ENCODE measurements at places on chromosomes 2 and 18.
A peak's percentile ranks its signal among the peaks of the same experiment; 100 is the strongest.

DNA sequence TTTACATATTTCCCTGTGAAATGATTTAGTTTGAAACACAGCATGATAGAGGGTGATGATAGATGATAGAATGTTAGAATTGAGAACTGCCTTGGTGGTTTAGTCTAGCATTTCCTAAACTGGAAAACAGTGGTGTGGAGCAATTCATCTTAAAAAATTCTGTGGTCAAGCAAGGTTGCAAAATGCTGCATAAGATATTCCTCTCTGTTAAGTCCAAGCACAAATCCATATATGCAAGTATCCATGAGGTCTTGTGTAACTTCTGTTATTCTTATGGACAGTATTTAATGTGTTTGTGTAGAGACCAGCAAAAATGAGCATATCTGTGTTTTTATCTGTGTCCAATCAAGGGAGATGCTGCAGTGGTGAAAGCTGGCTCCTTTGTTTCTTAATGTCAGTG is 30.0 kb downstream of the CPS1 start:
- DNase-seq, result no peak

- peak; percentile 53 for DNase-seq
Observed at GRCh38 chr2:231709981-231710798, 1.9 kb downstream of the PTMA start.

DNA sequence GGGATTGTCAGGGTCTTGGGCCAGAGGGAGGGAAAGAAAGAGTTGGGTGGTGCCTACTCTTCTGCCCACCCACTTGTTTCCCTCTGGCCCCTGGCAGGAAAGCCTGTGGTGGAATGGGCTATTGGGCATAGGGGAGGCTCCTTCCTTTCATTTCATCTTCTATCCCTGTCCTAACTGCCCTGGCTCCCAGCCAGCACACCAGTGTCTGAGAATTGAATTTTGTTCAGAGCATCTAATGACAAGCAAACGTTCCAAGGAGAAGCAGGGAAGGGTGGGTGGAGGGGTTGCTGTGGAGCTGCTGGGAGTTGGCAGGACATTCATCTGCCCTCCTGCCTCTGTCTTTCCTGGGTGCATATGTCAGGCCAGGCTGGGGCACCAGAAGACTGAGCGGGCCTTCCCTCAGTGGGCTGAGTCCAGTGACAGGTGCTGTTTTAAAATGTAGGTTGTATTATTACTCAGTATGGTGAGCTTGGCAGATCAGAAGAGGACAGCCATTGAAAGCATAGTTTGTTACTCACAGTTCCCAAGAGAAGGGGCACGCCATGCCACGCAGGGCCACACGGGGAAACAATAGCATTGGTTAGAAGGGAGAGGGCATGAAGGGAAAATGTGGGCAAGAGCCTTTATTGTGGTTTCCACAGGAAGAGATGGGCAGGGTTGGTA is 171.9 kb downstream of the ACOXL start:
- DNase-seq, result no peak

- peak; percentile 10 for DNase-seq
Observed at GRCh38 chr18:79069717-79070151, 540 bp downstream of the ATP9B start.

- DNase-seq, result no peak
Observed at GRCh38 chr2:72723769-72724370, 102.0 kb downstream of the EXOC6B start.

DNA sequence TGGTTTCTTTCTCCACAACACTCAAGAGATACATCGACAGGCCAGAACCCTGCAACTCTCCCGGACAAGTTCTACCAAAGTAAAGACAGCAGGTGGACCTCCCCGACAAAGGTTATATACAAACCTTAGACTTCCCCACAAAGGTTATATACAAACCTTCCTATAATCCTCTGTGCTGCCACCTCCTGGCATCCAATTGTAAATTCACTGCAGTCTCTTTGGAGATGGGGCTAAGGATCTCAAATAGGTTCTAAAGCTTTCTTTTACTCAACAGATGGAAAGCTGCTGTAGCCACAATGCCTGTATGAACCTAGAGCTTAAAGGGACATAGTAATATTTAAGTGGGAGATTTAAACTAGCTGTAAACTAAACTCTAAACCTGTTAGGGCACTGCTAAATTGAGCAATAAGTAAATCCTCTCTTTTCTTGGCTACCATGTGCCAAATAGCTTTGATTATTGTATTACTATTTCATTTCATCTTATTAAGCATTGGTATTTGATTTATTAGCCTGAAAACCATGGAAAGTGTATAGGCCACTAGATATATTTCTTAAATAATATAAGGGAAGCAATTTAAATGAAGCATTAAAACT is 9.8 kb upstream of the MREG start:
- DNase-seq, result peak; percentile 7

GRCh38 chr18:63025251-63026090 is 294.1 kb downstream of the BCL2 start:
- peak; percentile 62 for DNase-seq

DNA sequence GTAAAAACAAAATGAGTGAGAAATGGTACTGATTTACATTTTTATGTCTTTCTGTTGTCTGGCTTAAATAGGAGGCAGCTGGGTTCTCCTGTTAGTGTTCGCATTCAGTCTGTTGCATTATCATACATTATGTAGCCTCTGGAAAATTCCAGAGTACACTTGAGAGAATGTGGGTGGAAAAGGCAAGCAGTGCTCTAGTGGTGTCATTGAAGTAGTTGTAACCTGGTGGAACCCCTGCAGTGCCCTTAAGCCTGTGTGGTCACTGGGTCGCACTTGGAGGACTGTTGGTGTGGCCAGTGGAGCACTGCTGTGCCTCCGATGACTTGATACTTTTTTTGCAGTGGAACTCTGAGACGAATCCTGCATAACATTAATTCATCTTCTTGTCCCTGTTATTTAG is 52.4 kb downstream of the USP14 start:
- no peak for DNase-seq

DNA sequence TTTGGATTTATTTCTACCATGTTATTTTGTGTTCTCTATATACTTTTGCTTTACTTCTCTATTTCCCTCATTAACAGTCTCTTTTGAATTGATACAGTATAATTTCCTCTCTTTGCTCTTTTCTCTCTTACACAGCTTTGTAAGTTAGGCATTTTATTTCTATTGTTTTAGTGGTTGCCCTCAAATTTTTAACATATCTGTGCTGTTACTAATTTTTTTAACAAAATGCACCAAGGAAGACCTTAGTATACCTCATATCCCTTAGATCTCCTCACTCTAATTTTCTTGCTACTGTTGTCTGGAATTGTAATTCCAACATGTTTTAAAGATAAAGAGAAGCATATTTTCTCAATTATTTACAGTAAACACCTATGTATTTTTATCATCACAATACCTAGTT is 416.8 kb upstream of the SLC14A2 start:
- no peak for DNase-seq

GRCh38 chr18:10050956-10051355 is 137.1 kb downstream of the VAPA start:
- no peak for DNase-seq

DNA sequence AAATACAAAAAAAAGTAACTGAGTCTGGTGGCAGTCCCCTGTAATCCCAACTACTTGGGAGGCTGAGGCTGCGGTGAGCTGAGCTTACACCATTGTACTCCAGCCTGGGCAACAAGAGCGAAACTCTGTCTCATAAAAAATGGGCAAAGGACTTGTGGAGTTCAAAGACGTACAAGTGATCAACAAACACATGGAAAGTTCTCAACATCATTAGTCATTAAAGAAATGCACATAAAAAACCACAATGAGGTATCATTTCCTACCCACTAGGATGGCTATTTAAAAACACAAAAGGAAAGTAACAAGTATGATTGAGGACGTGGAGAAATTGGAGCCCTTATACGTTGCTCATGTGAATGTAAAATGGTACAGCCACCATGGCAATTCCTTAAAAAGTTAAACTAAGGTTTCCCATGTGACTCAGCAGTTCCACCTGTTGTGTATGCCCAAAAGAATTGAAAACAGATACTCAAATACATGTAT is 52.3 kb downstream of the RAB10 start:
- DNase-seq, result no peak

- no peak for DNase-seq
Observed at GRCh38 chr2:129016972-129017371, 698.3 kb upstream of the HS6ST1 start.

Data from NCI-H526 treated with DMSO at 0.1 percent for 48 hours (cell line).